ENCODE measurements at places on chromosomes 2 and 18.

DNA sequence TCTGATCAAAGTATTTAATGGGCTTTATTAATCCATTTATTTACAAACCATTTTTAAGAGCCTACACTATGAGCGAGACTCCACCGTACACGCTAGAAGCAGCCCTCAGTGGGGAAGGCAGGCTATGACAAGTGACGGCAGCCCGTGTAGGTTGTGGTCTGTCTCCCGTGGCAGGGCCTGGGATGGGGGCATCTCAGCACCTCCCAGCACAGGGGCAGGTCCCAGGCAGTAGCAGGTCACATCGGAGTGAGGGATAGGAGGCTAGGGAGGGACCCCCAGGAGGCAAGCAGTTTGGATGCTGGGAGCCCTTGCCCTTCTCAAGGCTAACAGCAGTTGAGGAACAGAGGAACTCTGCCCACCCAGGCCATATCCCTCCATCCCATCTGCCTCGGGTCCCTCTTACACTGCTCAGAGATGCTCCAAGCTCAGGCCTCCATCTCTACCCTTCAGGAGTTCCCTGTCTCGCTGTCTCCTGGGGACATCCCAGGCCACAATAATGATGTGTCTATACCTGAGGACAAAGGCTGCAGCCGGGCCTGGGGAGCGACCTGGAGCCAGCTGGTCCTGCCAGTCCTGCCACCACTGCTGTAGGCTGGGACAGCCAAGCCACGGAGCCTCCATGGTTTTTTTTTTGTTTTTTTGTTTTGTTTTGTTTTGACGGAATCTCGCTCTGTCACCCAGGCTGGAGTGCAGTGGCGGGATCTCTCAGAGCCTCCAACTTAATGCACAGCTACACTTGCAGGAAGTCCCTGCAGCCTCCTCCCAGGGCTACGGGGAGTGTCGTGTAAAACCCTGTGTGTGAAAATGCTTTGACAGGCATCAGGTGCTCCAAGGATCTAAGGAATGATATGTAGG, 92.0 kb downstream of the NDUFA10 start:
- no peak for DNase-seq

- DNase-seq, result no peak
Measured at GRCh38 chr18:49071778-49072177, 121.0 kb upstream of the SMAD7 start.

DNA sequence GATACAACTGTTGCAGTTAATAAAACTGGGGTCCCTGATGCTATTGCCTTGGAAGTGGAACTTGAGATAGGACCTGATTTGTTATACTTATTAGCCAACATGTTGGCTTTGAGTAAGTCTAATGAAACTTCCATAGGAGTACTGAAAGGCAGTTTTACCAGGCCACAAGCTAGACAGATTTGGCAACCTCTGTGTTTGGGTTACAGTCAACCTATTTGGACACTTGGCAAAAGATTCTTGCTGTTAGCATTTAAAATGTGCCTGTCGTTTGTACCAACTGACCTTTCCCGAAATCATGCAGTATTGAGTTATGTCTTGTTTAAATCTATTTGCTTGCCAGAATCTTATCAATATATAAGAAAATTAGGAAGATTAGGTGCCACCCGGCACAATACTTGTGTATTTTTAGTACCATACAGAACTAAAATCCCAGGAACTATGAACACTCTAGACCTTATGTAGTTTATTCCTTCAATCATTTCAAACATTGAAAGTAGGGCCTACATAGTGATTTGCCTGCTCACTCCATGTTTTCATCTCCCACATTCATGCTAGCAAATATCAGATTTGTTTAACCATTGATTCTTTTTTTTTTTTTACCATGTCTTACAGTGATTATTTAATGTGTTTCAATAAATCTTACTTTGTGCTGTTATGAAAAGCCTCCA, 35.5 kb upstream of the UPP2 start:
- no peak for DNase-seq

GRCh38 chr2:162579169-162579568, 235.2 kb downstream of the GCA start:
- no peak for DNase-seq

- DNase-seq, result no peak
Measured at GRCh38 chr2:203787979-203788378, 79.6 kb upstream of the CTLA4 start.

All from activated CD4-positive, alpha-beta T cell treated with anti-CD3 and anti-CD28 coated beads, Interleukin-2, amount 50 U/mL, for 48 hours (primary cell).